ENCODE measurements at places on chromosomes 16 and 17. TPM values are rescaled to one million over a fixed set of nuclear protein-coding genes. Genes with fewer than 3 reads are reported as not detected.

DNA sequence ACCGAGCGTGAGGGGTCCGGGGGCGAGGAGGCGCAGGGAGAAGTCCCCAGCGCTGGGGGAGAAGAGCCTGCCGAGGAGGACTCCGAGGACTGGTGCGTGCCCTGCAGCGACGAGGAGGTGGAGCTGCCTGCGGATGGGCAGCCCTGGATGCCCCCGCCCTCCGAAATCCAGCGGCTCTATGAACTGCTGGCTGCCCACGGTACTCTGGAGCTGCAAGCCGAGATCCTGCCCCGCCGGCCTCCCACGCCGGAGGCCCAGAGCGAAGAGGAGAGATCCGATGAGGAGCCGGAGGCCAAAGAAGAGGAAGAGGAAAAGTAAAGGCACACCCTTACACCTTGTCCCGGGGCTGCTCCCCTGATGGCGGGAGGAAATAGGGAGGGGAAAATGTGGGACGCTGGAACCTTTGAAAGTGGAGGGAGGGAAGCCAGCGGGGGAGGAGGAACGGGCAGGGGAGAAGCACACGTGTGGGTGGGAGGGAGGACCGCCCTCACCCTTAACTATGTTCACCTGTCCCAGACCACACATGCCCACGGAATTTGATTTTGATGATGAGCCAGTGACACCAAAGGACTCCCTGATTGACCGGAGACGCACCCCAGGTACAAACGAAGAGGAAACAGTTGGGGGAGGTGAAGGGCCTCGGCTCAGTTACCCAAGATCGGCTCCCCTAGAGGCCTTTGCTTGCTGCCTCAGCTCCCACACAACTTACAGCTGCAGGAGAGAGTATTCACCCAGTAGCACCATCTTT lies 916 bp downstream of the PAGR1 start:
- peak; percentile 78 for DNase-seq
- no peaks in the 10 kb centered on the region for H3K27me3 ChIP-seq
- H3K4me1 ChIP-seq = no peaks in the 10 kb centered on the region
- peak overlapping the region; percentile 78 for H3K27ac ChIP-seq
- no peaks in the 10 kb centered on the region for H3K36me3 ChIP-seq

GRCh38 chr17:83199500-83200201 lies 120.2 kb downstream of the METRNL start:
- H3K4me1 ChIP-seq = no peaks in the 10 kb centered on the region
- H3K27me3 ChIP-seq = no peaks in the 10 kb centered on the region
- peak overlapping the region; percentile 83 for H3K27ac ChIP-seq
- H3K36me3 ChIP-seq = no peaks in the 10 kb centered on the region
- no peak overlapping the region for H3K4me3 ChIP-seq
- peak; percentile 59 for DNase-seq

- DNase-seq = no peak
- H3K27me3 ChIP-seq = no peaks in the 10 kb centered on the region
- no peaks in the 10 kb centered on the region for H3K36me3 ChIP-seq
- H3K4me3 ChIP-seq = no peak overlapping the region
- no peaks in the 10 kb centered on the region for H3K4me1 ChIP-seq
Measured at GRCh38 chr17:17120701-17121100, 78.4 kb downstream of the MPRIP start.

DNA sequence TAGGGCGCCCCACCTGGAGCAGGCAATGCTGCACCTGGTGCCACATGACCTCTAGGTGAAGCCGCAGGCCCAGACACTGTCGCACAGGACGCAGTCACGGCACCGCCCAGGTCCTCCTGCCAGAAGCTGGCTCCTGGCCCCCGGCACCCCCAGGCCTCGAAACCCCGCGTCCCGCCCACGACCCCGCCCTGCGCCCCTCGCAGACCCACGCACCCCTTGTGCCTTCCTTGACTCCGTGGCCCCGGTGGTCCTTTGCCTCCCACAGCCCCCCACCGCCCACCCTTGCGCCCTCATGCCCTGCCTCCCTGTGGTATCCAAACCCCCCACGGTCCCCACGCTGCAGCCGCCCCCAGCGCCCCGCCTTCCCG lies 6.3 kb upstream of the C1QTNF8 start:
- H3K36me3 ChIP-seq = no peaks in the 10 kb centered on the region
- no peak overlapping the region for H3K27ac ChIP-seq
- H3K4me3 ChIP-seq = no peak overlapping the region

DNA sequence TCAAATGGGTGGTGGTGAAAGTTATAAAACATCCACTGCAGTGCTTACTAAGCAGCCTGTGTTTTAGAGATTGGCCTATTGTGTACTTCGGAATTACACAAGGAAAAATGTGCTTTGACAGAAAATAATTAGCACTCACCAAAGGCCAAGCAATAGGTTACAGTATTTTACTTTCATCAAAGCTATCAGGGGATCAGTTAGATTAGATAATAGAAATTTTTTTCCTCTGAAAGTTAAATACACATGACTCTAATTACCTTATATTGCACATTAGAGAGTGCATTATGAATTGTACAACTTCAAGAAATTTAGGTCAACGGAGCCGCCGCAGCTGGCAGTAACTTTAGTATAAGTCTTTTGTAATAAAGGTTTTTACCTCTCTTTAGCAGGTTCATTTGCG lies 232.6 kb downstream of the FTO start:
- no peak overlapping the region for H3K4me3 ChIP-seq
- H3K4me1 ChIP-seq = no peaks in the 10 kb centered on the region
- H3K36me3 ChIP-seq = peaks cover 6% of the 10 kb centered on the region
- no peak for DNase-seq
- no peak overlapping the region for H3K27ac ChIP-seq

DNA sequence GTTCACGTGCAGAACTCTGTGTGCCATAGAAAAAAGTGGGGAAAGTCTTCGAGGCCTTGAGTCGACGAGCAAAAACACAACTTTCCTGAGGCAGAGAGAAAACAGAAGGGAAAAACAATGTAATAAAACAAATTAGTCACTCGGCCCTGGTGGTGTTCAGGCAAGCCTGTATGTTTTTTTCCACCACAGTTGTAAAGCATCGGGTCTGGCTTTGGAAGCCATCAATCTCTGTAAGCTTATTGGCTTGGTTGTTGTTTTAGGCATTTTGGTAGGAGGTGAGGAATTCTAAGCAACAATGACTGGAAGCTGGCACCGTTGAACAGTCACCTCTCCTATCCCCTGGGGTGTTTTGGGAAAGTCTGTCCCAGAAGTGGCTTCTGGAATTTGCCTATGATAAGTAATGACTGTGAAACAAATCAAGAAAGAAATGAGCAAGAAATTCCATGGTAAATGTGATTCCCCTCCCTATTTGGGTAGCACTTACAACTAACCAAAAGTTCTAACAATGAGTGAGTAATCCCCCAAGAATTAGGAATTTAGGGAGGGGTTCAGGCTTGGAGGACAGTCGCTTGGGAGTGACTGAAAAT lies 2.8 kb downstream of the CDH13 start:
- no peak overlapping the region for H3K27ac ChIP-seq
- no peak overlapping the region for H3K4me3 ChIP-seq
- H3K4me1 ChIP-seq = no peaks in the 10 kb centered on the region

- DNase-seq = no peak
- peaks cover 26% of the 10 kb centered on the region for H3K4me1 ChIP-seq
- H3K27ac ChIP-seq = no peak overlapping the region
- no peaks in the 10 kb centered on the region for H3K27me3 ChIP-seq
- no peaks in the 10 kb centered on the region for H3K36me3 ChIP-seq
Measured at GRCh38 chr17:17789828-17790636, 46.8 kb downstream of the SREBF1 start.

DNA sequence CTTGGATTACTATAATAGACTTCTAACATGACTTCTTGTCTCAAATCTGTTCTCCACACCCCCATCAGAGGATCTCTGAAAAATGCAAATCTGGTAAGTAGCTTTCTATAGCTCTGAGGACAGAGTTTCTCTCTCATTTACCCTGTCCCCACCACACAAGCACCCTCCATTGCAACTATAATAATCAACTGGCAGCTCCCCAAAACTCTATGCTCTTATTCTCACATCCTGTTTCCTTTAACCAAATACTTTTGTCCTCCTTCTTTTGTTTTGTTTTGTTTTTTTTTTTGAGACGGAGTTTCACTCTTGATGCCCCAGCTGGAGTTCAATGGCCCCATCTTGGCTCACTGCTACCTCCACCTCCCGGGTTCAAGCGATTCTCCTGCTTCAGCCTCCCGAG lies 73.4 kb downstream of the HELZ start:
- H3K4me1 ChIP-seq = no peaks in the 10 kb centered on the region
- no peaks in the 10 kb centered on the region for H3K27me3 ChIP-seq
- H3K36me3 ChIP-seq = no peaks in the 10 kb centered on the region
- no peak overlapping the region for H3K4me3 ChIP-seq
- no peak overlapping the region for H3K27ac ChIP-seq

- no peaks in the 10 kb centered on the region for H3K27me3 ChIP-seq
- no peaks in the 10 kb centered on the region for H3K36me3 ChIP-seq
- H3K4me1 ChIP-seq = no peaks in the 10 kb centered on the region
- no peak within 1 kb of the TSS for H3K27ac ChIP-seq
- peak within 1 kb of the TSS; percentile 9 for H3K4me3 ChIP-seq
Measured at GRCh38 chr17:7704601-7705268, at the start of gene EFNB3. TSS of gene EFNB3 (plus strand) at chr17:7705202. CDS start at chr17:7705599, 397 bp downstream.

DNA sequence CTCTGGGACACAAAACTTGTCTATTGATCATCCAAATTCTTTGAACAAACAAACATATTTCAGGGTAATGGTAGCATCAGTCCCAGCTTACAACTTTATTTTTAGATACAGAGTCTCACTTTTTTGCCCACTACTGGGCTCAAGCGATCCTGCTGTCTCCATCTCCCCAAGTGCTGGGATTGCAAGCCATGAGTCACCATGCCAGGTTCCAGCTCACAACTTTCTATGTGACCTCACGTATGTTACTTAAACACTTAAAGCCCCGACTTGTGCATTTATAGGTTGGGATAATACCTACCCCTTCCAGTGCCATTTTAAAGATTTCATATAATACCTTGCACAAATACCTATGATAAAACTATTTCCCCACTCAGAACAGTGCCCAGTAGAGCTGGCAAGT lies 42.0 kb upstream of the KSR1 start:
- H3K27ac ChIP-seq = no peak overlapping the region
- H3K27me3 ChIP-seq = no peaks in the 10 kb centered on the region
- H3K36me3 ChIP-seq = no peaks in the 10 kb centered on the region
- DNase-seq = no peak
- no peaks in the 10 kb centered on the region for H3K4me1 ChIP-seq

DNA sequence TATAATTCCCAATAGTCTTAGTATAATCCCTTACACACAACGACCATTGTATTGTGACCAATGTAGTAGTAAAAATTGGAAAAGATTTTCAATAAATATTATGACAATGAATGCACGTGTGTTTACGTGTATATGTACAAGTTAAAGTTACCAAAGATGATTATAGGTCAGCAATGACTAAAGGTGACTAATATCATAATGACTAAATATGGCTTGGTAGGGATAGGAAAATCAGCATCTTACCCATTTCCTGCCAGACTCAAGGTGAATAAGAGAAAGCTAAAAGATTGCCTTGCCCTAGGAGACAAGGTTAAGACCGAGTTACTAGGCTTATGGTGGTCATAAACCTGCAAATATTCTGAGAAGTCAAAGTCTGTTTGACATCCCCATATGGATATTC lies 34.4 kb downstream of the CPD start:
- no peaks in the 10 kb centered on the region for H3K27me3 ChIP-seq
- H3K36me3 ChIP-seq = no peaks in the 10 kb centered on the region
- no peak overlapping the region for H3K27ac ChIP-seq
- no peak overlapping the region for H3K4me3 ChIP-seq
- H3K4me1 ChIP-seq = no peaks in the 10 kb centered on the region

GRCh38 chr16:68488554-68488953 lies 40.2 kb upstream of the SMPD3 start:
- H3K4me1 ChIP-seq = no peaks in the 10 kb centered on the region
- H3K27me3 ChIP-seq = no peaks in the 10 kb centered on the region
- no peaks in the 10 kb centered on the region for H3K36me3 ChIP-seq
- H3K27ac ChIP-seq = no peak overlapping the region

DNA sequence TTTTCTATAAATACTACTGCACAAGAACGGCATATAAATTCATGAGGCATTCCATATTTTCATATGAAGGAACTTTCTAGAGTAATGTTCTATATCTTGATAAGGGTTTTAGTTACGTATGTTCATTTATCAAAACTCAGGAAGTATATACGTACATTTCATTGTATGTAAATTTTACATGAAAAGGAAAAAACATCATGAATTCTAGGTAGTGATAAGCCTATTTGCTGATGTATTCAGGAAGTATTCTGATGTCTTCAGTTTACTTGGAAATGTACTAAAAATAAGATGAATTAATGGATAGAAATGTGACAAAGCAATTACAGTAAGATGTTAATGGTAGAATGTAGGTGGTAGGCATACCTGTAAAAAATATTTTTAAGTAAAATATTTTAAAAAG lies 4.7 kb downstream of the DGKE start:
- peaks cover 3% of the 10 kb centered on the region for H3K4me1 ChIP-seq
- H3K27ac ChIP-seq = no peak overlapping the region
- H3K27me3 ChIP-seq = no peaks in the 10 kb centered on the region
- peaks cover 5% of the 10 kb centered on the region for H3K36me3 ChIP-seq

GRCh38 chr16:72094266-72094610 lies 591 bp downstream of the DHX38 start:
- H3K4me3 ChIP-seq = peak overlapping the region; percentile 98
- H3K27me3 ChIP-seq = no peaks in the 10 kb centered on the region
- H3K36me3 ChIP-seq = peaks cover 25% of the 10 kb centered on the region
- DNase-seq = no peak
- peak overlapping the region; percentile 72 for H3K27ac ChIP-seq
- no peaks in the 10 kb centered on the region for H3K4me1 ChIP-seq

DNA sequence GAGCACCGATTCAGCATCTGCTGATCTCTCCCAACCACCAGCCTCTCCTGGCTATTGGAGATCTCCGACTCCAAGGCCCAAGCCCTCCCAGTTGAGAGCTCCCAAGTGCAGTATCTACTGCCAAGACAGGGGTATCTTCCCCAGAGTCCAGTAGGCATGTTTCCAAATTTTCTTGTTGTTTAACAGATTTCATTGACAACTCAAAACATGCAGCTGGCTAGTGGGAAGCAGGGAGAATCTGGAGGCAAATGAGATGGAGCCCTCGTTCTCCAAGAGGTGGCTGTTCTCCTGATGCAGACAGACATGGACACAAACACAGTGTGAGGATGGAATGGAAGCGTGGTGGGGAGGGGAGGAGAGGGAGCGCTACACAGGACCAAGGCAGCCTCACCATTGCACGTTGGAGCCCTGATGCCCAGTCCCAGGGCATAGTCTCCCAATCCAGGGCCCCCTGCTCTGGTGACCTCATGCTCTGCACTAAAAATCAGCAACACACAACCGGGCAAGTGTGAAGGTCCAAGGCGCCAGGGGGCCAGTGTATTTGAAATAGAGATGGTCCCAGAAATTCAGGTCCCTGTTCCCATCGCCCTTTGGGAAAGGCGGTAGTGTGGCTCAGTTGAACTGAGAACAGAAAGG lies 31.7 kb downstream of the SMARCE1 start:
- no peak overlapping the region for H3K4me3 ChIP-seq
- H3K4me1 ChIP-seq = peaks cover 12% of the 10 kb centered on the region
- no peaks in the 10 kb centered on the region for H3K36me3 ChIP-seq
- H3K27me3 ChIP-seq = no peaks in the 10 kb centered on the region
- H3K27ac ChIP-seq = no peak overlapping the region

GRCh38 chr17:70855401-70856054 lies 686.2 kb downstream of the KCNJ2 start:
- H3K4me1 ChIP-seq = no peaks in the 10 kb centered on the region
- no peak overlapping the region for H3K4me3 ChIP-seq
- peak overlapping the region; percentile 25 for H3K27ac ChIP-seq
- DNase-seq = peak; percentile 52

The STH gene
- total RNA-seq = not detected

The DPEP1 gene
- not detected for total RNA-seq

The HSD3B7 gene
- total RNA-seq = 199 TPM

The RPS15A gene
- 416 TPM for total RNA-seq

The EPN3 gene
- total RNA-seq = not detected

The WDR45B gene
- 34.9 TPM for total RNA-seq

The PROCA1 gene
- not detected for total RNA-seq

The USP43 gene
- total RNA-seq = 10.0 TPM

The PDILT gene
- not detected for total RNA-seq

The SYT17 gene
- 8.7 TPM for total RNA-seq

Data from right lobe of liver (tissue), 6 donors.